ENCODE measurements at places on chromosomes 2 and 18.

GRCh38 chr2:95262896-95263542, 11.2 kb upstream of the PROM2 start:
- no peak for DNase-seq

GRCh38 chr2:38829971-38830370, 45.8 kb downstream of the DHX57 start:
- DNase-seq, result no peak

DNA sequence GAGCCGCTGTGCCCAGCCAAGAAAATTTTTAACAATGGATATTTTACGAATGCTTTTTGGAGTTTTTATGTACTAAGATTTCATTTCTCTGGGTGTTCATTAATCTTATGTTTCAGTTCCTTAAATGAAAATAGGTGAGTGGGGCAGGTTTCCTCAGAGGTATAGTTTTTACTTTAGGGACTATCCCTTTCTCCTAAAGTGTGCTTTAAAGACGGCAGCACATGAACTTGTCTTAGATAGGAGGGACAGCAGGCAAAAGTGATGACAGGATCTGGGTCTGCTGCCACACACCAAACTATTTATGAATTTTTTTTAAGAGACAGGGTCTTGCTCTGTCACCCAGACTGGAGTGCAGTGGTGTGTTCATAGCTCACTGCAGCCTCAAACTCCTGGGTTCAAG, 8.0 kb upstream of the REL start:
- no peak for DNase-seq

DNA sequence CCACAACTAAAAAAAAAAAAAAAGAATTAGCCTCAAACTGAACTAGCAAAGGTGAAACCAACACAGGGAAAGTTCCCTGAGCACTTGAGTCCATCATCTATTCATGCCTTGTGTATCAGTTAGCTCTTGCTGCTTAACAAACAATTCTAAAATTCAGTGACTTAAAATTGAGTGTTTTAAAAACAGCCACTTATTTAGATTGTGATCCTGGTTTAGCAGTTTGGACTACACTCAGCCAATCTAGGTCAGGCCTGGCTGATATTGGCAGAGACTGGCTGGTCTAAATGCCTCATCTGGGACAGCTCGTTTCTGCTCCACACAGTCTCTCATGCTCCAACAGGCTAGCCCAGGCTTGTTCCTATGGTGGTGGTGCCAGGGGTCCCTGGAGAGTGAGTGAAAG, 247.9 kb downstream of the ATAD2B start:
- no peak for DNase-seq

Data from stimulated activated CD4-positive, alpha-beta T cell treated with anti-CD3 and anti-CD28 coated beads, Interleukin-2, amount 100 ng/mL, for 48 hours (primary cell).